ENCODE measurements at places on chromosomes 4 and X.
A peak's percentile ranks its signal among the peaks of the same experiment; 100 is the strongest.

DNA sequence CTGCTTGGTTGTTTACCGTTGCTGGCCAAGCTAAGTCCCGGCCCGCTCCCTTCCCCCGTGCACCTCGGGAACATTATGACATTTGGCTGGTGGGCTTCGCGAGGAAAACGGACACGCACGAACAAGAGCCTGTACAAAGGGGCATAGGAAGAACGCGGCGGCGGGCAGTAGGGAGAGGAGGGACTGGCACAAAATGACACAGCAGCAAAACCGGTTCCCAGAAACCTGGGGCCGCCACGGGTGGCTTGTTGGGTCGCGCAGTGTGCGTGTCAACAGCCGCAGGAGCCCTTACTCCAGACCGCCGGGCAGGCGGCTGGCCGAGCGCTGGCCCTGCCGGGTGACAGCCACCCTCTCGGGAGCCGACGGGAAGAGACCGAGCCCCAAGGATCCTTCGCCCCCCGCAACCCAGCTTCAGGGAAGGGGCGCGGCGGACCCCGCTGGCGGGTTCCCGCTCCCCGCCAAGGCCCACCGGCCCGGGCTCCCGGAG, 1.6 kb upstream of the LIN54 start:
- no peak for DNase-seq

GRCh38 chrX:264634-265455, 16.3 kb upstream of the PLCXD1 start:
- DNase-seq: no peak

DNA sequence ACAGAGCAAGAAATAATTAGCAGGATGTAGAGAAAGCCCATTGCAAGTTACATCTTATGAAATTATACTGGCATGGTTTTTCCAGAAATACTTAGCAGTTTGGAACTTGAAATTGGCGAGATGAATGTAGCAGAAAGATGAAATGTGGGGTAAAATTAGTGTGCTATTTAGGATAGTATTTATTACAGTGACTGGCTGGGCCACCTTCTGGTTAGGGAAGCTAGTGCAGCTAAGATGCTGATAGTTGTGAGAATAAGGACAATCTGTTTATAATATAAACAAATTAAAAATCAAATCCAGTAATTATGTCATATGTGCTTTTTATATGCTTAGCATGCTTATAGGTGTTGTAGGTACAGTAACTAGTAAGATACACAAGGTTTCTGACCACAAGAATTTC, 74.8 kb downstream of the IL15 start:
- DNase-seq: no peak

DNA sequence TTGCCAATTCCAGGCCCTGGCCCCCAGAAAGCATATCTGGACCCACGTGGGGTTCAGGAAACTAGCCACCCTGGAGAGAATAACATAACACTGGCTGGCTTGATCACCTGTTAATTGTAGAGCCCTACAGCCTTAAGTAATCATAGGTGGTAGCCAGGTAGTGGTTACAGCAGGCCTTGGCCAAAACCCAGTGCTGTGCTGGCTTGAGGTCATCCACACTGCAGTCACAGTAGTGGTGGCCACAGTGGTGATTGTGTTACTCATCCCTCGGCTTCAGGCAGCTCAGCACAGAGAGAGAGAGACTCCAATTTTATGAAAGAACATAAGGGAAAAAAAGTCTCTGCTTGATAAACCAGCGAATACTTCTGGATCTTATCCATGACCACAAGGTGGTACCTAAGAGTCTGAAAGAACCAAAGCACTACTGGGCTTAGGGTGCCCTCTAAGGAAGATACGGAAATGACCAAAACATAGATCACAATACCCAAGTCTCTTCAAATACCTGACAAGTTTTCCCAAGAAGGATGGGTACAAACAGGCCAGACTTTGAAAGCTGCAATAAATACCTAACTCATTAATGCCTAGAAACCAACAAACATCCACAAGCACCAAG, 46.6 kb upstream of the CDX4 start:
- DNase-seq: no peak

DNA sequence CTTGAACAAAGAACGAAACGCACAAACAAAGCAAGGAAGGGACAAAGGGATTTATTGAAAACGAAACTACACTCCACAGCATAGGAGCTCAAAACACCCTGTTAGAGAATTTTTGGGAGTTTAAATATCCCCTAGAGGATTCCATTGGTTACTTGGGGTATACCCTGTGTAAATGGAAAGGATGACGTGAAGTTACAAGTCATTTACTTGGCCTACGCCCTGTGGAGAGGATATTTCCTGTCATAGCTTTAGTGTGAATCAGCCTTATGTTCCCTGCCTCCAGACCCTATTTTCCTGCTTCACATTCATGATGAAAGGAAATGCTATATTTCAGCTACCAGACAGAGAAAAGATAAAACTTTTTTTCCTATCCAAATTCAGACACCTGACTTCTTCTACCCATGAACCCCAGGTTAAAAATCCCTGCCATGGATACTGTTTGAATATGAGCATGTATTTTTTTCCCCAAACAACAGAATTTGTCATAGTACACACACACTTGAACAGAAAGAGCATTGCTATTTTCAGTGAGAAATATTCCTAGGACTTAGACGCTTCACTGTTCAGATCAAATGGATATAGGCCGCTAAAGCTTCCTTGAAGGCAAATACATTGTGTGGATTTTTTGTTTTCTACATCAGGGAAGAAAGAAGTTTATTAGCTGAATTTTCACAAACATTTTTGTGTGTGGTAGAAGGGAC, 20.4 kb downstream of the PIN4 start:
- DNase-seq: no peak

GRCh38 chr4:159146488-159146887, 43.6 kb downstream of the RAPGEF2 start:
- no peak for DNase-seq

GRCh38 chr4:125891597-125892258, 577.0 kb downstream of the FAT4 start:
- DNase-seq: no peak

DNA sequence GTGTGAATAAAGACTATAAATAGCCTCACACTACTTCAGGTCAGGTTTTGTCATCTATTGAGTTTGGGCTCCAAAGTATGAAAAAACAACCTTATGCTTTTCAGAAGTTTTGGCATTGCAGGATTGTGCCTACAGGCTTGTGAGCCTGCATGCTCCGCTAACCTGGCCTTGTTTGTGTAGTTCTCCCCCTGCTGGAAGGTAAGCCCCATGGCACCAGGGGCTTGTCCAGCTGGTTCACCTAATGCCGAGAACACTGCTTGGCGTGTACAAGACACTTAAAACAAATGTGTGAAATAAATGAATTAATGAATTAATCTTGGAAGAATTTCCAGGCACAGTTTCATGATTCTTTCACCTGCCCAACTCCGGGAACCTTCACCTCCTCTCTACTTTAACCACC, 1.8 kb upstream of the HSD17B10 start:
- DNase-seq: peak; percentile 79
